H9 (cell line): ENCODE measurements at places on chromosomes 1 and 21.

DNA sequence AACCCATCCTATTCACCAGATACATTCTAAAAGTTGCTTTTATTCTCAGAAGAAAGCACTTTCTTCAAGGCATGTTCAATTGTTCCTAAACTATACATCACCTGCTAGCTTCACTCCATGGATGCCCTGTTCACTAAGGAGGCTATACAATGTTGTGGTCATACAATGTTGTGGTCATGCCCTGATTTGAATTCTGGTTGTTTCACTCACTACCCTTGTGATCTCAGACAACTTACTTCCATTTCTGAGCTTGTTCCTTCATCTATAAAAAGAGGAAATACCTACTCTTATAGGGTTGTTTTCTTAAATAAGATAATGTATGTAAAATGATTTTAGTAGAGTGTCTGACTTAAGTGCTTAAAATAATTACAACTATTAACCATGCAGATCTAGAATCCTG lies 19.7 kb downstream of the EDEM3 start:
- no peak for DNase-seq

DNA sequence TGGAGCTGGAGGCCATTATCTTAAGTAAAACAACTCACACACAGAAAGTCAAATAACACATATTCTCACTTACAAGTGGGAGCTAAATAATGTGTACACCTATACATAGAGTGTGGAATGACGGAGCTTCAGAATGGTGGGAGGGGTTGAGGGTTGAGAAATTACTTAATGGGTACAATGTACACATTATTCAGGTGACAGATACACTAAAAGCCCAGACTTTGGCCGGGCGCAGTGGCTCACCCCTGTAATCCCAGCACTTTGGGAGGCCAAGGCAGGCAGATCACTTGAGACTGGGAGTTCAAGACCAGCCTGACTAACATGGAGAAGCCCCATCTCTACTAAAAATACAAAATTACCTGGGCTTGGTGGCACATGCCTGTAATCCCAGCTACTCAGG lies 24.9 kb upstream of the LRIG2 start:
- no peak for DNase-seq

DNA sequence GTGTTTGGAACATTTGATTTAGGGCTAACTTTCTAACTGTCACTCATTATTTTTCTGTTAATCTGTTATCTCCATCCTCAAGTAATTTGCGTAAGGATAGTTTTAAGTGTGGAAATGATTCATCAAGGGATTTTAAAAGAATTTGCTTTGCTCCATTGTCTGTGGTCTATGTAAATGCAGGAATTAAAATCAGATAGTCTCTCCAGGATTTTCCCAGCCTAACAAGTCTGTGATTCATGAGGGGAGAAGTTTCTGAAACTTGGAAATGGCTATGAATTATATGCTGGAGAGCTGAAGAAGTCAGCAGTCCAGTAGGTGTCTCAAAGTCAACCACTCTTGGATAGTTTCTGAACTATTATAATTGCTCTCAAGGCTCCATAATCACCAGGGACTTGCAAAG lies 264.5 kb downstream of the MRPL39 start:
- DNase-seq: no peak

- DNase-seq: no peak
Measured at GRCh38 chr21:41242238-41242829, 74.3 kb upstream of the FAM3B start.

DNA sequence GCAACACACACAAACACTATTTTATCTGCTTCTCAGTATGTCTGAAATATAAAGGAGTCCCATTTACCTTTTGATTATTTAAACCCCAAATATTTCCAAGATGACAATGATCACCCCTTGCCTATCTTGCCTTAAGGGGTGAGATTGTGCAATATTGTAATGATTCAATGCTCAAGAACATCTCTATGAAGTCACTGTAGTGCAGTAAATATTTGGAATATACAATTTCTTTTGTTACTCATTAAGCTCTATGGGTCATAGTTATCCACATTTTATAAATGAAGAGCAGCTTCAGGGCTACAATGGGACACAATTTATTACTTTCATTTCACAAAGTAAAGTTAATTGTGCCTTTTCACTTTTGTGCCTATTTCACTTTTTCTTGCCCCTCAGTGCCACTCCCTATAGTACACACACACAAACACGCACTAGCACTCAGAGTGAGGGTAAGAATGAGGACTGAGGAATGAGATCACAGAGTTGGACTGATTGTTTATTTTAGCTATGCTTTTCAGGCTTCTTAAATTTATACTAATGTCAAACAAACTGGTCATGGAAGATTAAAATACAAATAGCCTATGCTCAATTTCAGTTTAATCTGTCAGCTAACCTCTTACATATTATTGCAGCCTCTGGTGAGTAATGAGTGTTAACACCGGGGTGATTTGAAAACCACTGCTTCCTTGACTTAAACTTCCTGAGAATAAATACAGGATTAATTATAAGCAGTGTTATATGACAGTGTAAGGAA lies 521.0 kb upstream of the B3GALT2 start:
- DNase-seq: no peak

GRCh38 chr1:94600556-94600955 lies 59.0 kb upstream of the F3 start:
- no peak for DNase-seq

GRCh38 chr1:11485191-11485590 lies 6.2 kb downstream of the DISP3 start:
- no peak for DNase-seq

- DNase-seq: no peak
Measured at GRCh38 chr21:29433366-29434059, 134.8 kb downstream of the BACH1 start.

DNA sequence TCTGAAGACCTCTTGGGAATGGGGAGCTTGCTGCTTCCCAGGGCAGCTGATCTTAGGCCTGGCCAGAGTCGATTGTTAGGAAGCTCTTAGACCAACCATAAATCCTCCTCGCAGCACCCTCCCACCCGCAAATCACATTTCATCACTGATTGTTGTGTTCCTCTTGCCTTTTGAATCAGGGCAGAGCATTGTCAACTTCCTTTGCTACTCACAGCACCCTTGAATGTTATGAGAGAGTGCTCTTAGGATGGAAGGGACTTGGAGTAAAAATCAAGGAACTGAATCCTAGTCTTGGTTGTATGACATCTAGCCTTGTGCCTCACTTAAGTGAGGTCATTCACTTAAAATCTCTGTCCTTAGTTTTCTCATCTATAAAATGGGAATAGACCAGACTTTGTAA lies 3.0 kb downstream of the VASH2 start:
- no peak for DNase-seq

DNA sequence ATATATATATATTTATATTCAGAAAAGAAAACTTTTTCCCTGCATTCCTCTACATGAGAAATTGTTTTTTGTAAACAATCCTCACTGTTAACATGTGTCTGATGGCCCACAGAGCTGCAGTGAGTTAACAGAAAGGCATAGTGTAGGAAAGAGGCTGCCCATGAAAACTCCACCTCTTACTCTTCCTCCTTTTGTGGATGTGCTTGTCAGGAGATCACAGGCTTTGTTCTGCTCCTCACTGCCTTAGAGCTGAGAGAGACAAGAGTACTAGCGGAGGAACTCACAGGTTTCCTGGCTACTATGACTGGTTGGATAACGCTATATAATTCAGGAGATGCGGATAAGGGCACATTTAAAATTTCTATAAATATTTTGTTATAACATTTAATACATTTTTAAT lies 200.6 kb downstream of the BRINP3 start:
- DNase-seq: no peak

DNA sequence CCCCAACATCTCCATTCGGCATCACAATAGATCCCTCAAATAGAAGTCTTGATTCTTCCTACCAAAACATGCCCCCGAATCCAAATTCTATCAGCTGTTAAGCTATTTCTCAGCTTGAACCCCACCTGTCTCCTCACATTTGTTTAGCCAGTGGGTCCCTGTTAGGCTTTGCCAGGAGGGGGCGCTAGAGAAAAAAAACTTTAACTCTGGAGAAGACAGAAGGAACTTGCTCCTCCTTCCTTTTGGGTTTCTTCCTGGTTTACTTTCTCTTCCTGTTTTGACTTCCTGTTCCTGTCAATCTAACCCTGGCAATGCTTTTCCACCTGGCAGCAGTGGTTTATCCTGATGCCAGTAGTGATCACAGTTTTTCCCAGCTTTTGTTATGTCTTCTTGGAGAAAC lies 95.6 kb upstream of the KCNK1 start:
- peak; percentile 70 for DNase-seq

DNA sequence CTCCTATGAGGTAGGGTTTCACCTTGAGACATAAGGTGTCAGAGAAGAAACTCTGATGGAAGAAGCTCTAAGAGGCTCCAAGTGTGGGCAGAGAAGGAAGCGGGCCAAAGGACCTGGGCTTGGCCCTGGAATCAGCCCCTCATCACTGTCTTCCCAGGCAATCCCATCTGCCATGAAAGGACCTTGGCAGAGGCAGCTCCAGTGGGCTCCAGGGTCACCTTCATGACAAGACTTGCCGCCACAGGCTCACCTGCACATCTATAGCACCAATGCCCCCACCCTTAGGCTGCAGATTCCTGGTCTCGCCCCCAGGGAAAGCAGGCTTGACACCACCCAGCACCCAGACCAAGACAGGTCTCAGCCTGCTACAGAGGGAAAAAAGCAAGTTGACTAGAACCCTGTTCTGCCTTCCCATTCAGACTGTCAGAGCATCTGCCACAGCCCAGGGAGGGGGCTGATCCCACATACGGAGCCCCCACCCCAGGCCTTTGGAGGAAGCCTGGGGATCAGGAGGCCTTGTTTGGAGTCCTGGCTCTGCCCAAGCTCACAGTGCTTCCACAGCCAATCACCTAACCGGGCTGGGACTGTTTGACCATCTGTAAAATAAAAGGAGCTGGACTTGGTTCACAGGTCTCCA lies 490 bp upstream of the FAM110D start:
- no peak for DNase-seq

DNA sequence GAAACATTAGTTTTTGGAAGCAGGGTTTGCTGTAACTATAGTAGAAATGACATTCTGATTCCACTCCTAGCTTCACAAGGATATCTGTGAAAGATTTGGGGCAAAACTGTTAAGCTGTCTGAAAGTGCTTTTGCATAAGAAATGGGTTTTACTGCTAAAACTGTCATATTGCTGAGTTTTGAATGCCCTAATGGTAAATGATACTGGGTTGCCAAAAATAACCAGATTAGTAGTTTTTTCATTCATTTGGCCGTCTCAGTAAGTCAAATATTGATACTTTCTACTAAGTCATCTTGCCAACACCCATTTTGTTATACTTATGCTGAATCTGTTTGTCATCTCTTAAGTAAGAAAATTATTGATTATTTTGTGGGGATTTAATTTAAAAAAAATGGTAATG lies 399 bp upstream of the PTPRC start:
- no peak for DNase-seq

DNA sequence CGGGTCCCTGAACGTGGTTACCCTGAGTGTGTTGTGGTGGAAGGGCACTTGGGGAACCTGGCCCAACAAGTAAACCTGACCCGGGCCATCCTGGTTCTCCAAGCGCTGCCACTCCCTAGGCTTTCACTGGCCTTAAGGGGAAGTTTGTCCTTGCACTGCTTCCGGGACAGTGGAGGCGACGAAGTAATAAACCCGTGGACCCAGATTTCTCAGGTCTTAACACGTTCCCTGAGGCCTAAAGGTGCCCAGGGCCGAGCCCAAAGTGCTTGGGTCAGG lies 261 bp upstream of the CCDC24 start:
- DNase-seq: no peak

GRCh38 chr1:196271212-196271947 lies 336.9 kb downstream of the KCNT2 start:
- no peak for DNase-seq

GRCh38 chr1:76075877-76076276 lies 1.3 kb downstream of the ST6GALNAC3 start:
- DNase-seq: no peak
